Upper lobe of right lung (tissue), 1 donor: ENCODE measurements at places on chromosomes 1 and 21.

- peaks cover 7% of the 10 kb centered on the region for H3K4me1 ChIP-seq
- H3K27ac ChIP-seq = no peak overlapping the region
- peaks cover 15% of the 10 kb centered on the region for H3K27me3 ChIP-seq
- no peak overlapping the region for H3K4me3 ChIP-seq
- DNase-seq = peak; percentile 82
Measured at GRCh38 chr1:1943834-1944570, 24.9 kb upstream of the TMEM52 start.

DNA sequence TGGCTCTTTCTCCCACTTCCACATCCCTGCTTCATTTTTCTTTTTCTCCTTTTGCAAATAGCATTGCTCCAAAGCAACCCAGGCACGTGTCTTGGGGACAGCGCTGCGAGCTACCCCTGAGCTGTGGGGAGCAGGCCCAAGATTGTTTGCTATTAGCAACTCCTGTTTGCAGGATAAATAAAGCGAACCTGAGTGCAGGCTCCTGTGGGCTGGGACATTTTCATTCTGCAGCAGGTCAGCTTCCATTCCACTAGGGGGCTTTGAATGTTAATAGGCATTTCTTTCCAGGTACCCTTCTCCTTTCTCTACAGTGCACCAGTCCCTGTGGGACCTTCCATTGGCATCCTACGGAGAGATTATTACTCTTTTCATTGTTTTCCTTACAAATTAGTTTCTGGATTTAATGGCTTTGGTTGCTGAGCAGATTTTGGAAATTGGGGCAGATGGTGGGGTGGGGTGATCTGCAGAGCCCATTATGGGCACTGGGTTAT, 54.0 kb downstream of the OLFML3 start:
- no peak for DNase-seq
- H3K36me3 ChIP-seq = no peaks in the 10 kb centered on the region
- no peak overlapping the region for H3K4me3 ChIP-seq
- no peaks in the 10 kb centered on the region for H3K27me3 ChIP-seq
- no peaks in the 10 kb centered on the region for H3K4me1 ChIP-seq
- H3K27ac ChIP-seq = no peak overlapping the region

DNA sequence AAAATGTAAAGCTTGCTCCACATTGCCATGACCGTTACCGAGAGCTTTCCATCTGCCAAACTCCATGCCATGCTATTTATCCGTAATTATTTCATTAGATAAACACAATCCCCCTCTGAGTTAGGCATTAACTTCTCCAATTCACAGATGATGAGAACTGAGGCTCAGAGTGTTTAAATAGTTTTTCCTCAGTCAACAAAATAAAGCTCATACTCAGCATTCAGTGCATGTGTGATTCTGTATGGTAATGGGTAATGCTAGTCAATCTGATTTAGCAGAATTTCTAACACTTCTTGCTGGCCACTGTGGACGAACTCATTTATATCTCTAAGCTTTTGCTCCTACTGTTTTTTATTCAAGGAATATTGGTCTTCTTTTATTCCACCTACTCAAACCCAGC, 17.3 kb downstream of the SAMSN1 start:
- H3K27me3 ChIP-seq = no peaks in the 10 kb centered on the region
- H3K36me3 ChIP-seq = no peaks in the 10 kb centered on the region
- H3K4me1 ChIP-seq = no peaks in the 10 kb centered on the region
- H3K27ac ChIP-seq = no peak overlapping the region
- DNase-seq = no peak

DNA sequence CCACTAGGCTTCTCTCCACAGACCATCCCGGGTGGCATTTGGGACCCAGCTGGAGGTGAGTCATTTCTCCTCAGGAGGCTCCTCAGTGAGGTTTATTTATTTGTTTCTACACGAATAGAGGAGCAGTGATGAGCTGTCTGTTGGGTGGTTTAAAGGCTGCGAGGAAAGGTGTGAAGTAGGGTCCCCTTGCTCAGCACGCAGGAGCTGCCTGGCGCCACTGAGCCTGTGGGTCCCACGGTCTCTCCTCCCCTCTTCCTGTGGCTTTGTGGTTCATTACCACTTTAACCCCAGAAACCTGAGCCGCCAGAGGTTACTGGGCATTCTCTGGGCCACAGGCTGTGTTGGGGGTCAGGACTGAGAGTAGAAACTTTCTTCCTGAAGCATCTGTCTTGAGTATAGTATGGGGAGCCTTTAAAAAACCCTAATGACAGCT, 39.9 kb downstream of the IL6R start:
- peaks cover 37% of the 10 kb centered on the region for H3K4me1 ChIP-seq
- H3K4me3 ChIP-seq = no peak overlapping the region
- no peak overlapping the region for H3K27ac ChIP-seq
- H3K27me3 ChIP-seq = no peaks in the 10 kb centered on the region
- DNase-seq = no peak

GRCh38 chr1:84271441-84272151, 29.9 kb upstream of the SAMD13 start:
- no peak for DNase-seq
- H3K27me3 ChIP-seq = no peaks in the 10 kb centered on the region
- H3K27ac ChIP-seq = peak overlapping the region; percentile 51
- no peaks in the 10 kb centered on the region for H3K36me3 ChIP-seq
- no peak overlapping the region for H3K4me3 ChIP-seq

- no peaks in the 10 kb centered on the region for H3K27me3 ChIP-seq
- H3K27ac ChIP-seq = no peak overlapping the region
- H3K4me1 ChIP-seq = no peaks in the 10 kb centered on the region
- DNase-seq = no peak
- H3K4me3 ChIP-seq = no peak overlapping the region
Measured at GRCh38 chr21:15436031-15436430, 293.8 kb upstream of the USP25 start.

GRCh38 chr1:938088-938683, 14.5 kb downstream of the SAMD11 start:
- no peak for DNase-seq
- H3K36me3 ChIP-seq = no peaks in the 10 kb centered on the region
- no peak overlapping the region for H3K27ac ChIP-seq
- H3K4me1 ChIP-seq = peaks cover 22% of the 10 kb centered on the region
- H3K27me3 ChIP-seq = peaks cover 77% of the 10 kb centered on the region
- H3K4me3 ChIP-seq = no peak overlapping the region

DNA sequence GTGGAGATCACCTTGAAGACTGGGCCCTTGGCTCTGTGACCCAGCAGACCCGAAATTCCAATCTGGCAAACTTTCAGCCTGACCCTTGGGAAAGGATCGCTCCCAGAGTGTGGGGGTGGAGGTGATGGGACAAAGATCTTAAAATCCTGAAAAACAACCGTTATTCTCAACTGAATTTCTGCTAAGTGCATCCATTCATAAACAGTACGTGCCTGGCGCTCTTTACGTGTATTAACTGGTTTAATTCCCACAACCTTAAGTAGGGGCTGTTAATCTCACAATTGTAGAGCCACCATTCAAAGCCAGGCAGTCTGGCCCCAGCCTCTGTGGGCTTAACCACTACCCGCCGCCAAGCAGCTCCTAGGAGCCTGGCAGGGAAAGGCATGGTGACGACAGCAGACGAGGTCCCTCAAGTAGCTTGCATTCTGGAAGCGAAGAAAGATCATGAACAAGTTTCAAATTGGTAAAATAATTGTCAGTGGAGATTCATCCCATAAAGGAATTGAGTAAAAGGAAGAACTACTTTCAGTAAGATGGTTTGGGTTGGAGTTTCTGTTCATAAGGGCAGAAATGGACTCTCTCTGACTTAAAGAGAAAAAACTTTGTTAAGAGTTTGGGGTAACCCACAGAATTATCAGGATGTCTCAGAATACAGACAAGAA, 11.4 kb upstream of the RGS16 start:
- H3K27ac ChIP-seq = peak overlapping the region; percentile 90
- peak; percentile 71 for DNase-seq
- H3K4me3 ChIP-seq = peak overlapping the region; percentile 58
- no peaks in the 10 kb centered on the region for H3K27me3 ChIP-seq
- H3K4me1 ChIP-seq = peaks cover 19% of the 10 kb centered on the region

- H3K36me3 ChIP-seq = no peaks in the 10 kb centered on the region
- H3K4me1 ChIP-seq = peaks cover 13% of the 10 kb centered on the region
- no peak for DNase-seq
- H3K27me3 ChIP-seq = no peaks in the 10 kb centered on the region
- no peak overlapping the region for H3K4me3 ChIP-seq
- no peak overlapping the region for H3K27ac ChIP-seq
Measured at GRCh38 chr21:14875704-14876523, 188.9 kb downstream of the NRIP1 start.

GRCh38 chr21:45923146-45923545, 58.4 kb upstream of the COL6A1 start:
- H3K36me3 ChIP-seq = no peaks in the 10 kb centered on the region
- no peak overlapping the region for H3K27ac ChIP-seq
- DNase-seq = peak; percentile 76
- no peaks in the 10 kb centered on the region for H3K27me3 ChIP-seq
- H3K4me3 ChIP-seq = no peak overlapping the region

DNA sequence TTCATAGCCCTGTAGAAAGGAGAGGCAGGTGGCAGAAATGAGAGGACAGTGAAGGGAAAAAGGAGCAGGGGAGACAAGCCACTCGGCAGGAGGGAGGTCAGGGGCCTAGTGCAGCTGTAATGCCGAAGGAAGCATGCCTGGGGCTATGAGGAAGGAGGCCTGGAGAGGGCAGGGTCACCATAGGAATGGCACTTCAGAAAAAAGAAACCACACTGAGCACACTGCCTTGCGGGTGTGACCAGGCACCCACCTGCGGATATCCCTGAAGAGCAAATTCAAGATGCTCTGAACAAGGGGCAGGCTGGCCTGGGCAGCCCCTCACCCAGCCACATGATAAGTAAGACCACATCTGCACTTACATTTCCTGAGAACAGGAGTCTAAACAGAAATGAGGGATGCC, 104.7 kb downstream of the JAK1 start:
- no peaks in the 10 kb centered on the region for H3K27me3 ChIP-seq
- no peak overlapping the region for H3K27ac ChIP-seq
- no peak for DNase-seq
- H3K4me1 ChIP-seq = peaks cover 18% of the 10 kb centered on the region

GRCh38 chr1:40607921-40608320, 57.6 kb downstream of the RIMS3 start:
- no peaks in the 10 kb centered on the region for H3K27me3 ChIP-seq
- no peak for DNase-seq
- no peaks in the 10 kb centered on the region for H3K36me3 ChIP-seq
- H3K4me1 ChIP-seq = no peaks in the 10 kb centered on the region
- no peak overlapping the region for H3K4me3 ChIP-seq

- peak overlapping the region; percentile 21 for H3K4me3 ChIP-seq
- H3K36me3 ChIP-seq = no peaks in the 10 kb centered on the region
- peak overlapping the region; percentile 75 for H3K27ac ChIP-seq
- H3K4me1 ChIP-seq = peaks cover 75% of the 10 kb centered on the region
- H3K27me3 ChIP-seq = no peaks in the 10 kb centered on the region
- no peak for DNase-seq
Measured at GRCh38 chr1:27522432-27523336, 32.7 kb upstream of the WASF2 start.

DNA sequence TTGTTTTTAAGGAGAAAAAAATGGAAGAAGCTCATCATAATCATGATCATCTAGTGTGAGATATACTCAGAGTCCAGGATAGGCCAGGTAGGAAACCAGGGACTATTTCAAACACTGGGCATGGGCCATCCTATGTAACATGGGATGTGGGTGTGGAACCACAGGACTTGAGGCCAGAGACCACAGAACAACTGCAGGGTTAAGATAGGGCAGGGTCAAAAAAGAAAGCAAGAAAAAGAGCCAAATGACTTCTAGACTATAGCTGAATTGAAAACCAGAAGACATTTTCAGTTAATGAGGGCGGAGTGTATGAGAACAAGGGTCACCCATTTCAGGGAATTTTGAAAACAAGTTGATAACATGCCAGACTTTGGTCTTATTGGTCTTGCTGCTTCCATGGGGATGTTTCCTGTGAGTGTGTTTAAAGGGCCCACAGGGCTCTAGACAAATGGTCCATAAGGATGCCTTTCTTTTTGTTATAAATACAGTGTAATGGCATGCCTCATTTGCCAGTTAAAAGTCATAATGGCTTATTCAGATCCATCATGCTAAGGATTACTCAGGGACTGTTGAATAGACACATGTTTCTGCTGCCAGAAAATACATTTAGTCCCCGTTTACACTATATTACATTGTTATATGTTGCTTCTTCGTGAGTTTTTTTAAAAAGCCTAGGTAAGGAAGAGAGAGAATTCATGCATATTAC, 182.0 kb upstream of the C21orf91 start:
- H3K4me1 ChIP-seq = no peaks in the 10 kb centered on the region
- no peak for DNase-seq
- no peaks in the 10 kb centered on the region for H3K36me3 ChIP-seq
- no peak overlapping the region for H3K4me3 ChIP-seq

GRCh38 chr1:4227986-4228385, 327.9 kb upstream of the C1orf174 start:
- H3K4me3 ChIP-seq = no peak overlapping the region
- H3K36me3 ChIP-seq = no peaks in the 10 kb centered on the region
- H3K27ac ChIP-seq = no peak overlapping the region

DNA sequence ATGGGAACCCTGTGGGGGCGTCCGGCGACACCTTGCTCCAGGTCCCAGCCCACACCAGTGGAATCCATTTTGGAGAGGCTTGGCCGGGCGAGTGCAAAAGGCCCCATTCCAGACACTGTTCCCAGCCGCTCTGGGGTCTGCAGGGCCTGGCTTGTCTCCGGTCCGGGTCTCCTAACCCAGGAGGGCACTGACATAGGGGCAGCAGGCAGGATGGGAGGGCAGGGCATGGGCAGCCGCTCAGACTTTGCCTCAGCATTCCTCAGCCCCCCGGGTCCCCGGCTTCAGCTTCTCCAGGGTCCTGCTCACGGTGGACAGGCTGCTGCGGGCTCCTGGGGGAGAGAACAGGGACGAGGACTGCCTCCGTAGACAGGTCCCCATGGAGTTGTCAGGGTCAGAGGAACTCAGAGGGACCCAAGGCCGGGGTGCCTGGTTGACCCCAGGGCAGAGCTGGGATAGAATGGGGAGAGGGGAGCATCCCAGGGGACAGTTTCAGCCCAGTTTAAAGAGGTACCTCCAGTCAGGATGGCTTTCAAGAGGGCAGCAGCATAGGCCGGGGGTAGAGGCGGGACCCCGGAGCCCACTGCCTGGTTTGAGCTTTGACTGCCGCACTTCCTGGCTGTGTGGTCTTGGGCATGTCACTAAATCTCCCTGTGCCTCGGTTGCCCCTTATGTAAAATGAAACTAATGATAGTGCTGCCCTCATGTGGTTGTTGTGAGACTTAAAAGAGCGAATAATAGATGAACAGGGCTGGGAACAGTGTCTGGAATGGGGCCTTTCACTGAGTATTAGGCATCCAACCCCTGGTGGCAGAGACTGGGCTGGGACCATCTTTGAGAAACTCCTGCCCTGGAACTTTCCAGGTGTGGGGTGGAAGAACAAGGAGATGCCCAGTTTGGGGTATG, 3.7 kb downstream of the KNCN start:
- H3K27ac ChIP-seq = no peak overlapping the region
- DNase-seq = no peak
- peaks cover 36% of the 10 kb centered on the region for H3K27me3 ChIP-seq
- H3K4me1 ChIP-seq = no peaks in the 10 kb centered on the region
- no peak overlapping the region for H3K4me3 ChIP-seq

GRCh38 chr1:54298284-54299033, 98.5 kb downstream of the MRPL37 start:
- peaks cover 19% of the 10 kb centered on the region for H3K4me1 ChIP-seq
- H3K27ac ChIP-seq = peak overlapping the region; percentile 58
- no peaks in the 10 kb centered on the region for H3K27me3 ChIP-seq
- DNase-seq = no peak
